ENCODE measurements at places on chromosomes 2 and 18.

GRCh38 chr2:173149491-173149890, 73.8 kb downstream of the MAP3K20 start:
- peak; percentile 78 for DNase-seq

GRCh38 chr2:204538182-204539018, 6.9 kb upstream of the PARD3B start:
- DNase-seq = no peak

GRCh38 chr2:179311101-179311500, 46.5 kb upstream of the SESTD1 start:
- DNase-seq = no peak

GRCh38 chr18:51082571-51083267, 52.7 kb downstream of the SMAD4 start:
- no peak for DNase-seq

GRCh38 chr2:180006781-180007579, at the start of gene CWC22:
Gene CWC22, minus strand, starts transcription at chr2:180007297. Its CDS starts 13,956 bp downstream, at chr2:179993341.
- peak; percentile 91 for DNase-seq

DNA sequence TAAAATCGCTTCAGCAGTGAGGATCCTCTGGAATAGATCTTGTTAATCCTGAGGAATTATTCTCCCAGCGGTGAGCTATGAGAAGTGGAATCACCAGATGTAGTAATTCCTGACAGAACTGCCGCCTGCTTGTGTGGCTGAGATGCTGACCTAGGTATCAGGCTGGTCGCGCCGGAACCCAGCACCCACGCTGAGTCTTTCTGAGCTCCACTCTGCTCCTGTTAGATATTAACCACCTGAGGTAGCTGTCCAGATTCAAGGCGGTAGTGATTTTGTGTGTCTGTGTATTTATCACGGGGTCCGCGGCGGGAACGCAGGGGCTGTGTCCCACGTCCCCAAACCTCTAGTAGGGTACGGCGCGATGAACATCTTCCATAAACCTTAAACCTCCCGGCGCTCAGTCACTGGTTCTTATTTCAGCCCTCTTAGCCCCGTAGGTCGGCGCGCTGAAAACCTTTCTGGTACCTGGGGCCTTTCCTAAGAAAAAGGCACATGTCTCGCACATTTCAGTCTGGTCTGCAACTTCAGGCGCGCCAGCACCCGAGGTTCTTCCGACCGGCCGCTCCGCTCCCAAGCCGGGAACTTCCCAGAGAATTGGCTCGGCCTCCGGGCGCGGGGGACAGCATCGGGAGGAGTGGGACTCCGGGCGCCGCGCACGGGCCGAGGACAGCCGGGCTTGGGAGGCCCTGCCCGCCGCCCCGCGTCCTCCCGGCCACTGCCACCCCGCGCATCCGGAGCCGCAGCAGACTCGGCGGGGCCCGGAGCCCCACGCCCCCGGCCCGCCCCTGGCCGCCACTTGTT, 542 bp upstream of the CNNM3 start:
- DNase-seq = peak; percentile 54

GRCh38 chr18:13910501-13910900, 4.8 kb downstream of the MC2R start:
- DNase-seq = no peak

DNA sequence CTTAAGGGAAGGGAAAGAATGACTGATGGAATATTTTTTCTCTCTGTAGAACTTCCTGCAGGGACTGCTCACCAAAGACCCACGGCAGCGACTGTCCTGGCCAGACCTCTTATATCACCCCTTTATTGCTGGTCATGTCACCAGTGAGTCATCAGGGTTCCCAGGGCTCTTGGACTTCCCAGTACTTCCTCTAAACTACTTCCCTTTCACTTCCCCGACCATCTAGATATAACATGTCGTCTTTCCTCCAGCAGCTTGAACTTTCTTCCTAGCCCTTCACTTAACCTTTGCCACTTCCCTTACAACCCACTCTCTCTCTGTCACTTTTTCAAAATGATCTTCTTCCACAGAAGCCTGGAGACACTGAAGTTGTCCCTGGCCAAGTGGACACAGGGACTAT, 7.2 kb downstream of the STK36 start:
- DNase-seq = no peak

DNA sequence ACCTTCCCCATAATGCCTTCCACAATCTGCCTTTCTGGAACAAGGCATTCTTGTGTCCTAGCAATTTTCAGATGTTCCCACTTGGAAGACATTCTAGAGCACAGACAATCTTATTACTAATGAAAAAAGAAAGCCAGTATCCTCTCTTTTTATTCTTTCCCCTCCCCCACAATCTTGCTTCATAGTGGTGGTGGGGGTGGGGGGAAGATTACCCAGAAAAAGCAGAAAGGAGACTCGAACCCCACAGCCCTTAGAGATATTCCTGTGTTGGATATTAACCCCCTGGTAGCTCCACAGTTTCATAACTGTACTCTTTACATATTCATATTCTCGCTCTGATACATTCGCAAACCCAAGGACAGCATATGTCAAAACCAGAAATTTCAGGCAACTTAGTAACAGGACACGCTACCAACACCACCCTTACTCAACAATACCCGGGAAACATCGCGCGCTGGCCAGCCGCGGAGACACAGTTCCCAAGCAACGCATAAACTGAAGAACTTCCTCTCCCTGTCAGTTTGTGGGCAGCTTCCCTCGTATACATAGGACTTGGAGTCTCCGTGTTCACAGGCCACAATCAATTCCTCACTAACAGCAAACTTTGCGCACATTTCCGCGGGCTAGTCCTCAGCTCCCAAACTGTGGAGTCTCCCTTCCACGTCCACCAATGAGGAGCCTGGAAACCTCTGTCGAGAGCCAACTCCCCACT, 793 bp downstream of the NR4A2 start:
- peak; percentile 76 for DNase-seq

DNA sequence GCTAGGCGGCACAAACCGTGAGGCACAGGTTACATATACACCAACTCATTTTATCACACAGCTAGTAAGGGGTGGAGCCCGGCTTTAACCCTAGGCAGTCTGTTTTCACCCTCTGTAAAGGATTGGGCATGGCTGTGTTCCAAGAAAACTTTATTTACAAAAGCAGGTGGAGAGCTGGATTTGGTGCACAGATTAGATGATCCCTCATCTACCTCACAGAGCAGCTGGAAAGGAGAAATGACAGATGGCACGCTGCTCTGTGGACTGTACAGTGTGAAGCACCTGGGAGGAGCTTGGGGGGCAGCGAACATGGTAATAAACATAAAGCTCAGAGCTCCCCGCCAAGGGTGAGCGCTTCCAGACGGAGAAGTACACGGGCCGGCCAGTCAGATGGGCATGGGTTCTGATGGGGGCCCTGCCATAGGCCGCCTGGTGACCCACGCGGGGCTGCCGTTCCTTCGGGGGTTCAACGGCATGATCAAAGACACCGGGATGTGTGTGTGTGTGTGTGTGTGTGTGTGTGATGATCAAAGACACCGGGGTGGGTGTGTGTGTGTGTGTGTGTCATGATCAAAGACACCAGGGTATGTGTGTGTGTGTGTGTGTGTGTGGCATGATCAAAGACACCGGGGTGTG, 862 bp upstream of the TMEM177 start:
- DNase-seq = no peak

- DNase-seq = no peak
These were observed 29.0 kb downstream of the LINC00305 start for GRCh38 chr18:64119916-64120315.

- peak; percentile 7 for DNase-seq
These were observed 920 bp downstream of the GULP1 start for GRCh38 chr2:188292348-188293239.

GRCh38 chr2:6860296-6860695, 5.4 kb downstream of the CMPK2 start:
- no peak for DNase-seq

DNA sequence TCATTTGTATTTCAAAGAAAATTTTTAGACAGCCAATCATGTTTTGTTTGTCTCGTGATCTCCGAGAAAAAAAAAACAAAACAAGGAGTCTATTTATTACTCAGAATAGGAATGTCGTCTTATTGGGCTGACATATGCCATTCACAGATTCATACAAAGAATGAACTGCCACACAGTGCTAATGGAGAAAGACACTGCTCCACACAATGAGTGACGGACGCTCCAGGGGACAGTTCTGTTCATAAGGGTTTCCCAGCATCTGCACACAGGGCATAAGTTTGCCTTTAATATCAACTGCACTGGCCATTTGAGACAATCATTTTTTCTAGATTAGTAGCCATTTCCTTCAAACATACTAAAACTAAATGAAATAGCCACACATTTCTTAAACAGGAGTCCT, 3.4 kb downstream of the SERTAD2 start:
- DNase-seq = no peak

Measured in activated CD4-positive, alpha-beta T cell treated with anti-CD3 and anti-CD28 coated beads for 36 hours (primary cell).